ENCODE measurements at places on chromosomes 13 and 19.

DNA sequence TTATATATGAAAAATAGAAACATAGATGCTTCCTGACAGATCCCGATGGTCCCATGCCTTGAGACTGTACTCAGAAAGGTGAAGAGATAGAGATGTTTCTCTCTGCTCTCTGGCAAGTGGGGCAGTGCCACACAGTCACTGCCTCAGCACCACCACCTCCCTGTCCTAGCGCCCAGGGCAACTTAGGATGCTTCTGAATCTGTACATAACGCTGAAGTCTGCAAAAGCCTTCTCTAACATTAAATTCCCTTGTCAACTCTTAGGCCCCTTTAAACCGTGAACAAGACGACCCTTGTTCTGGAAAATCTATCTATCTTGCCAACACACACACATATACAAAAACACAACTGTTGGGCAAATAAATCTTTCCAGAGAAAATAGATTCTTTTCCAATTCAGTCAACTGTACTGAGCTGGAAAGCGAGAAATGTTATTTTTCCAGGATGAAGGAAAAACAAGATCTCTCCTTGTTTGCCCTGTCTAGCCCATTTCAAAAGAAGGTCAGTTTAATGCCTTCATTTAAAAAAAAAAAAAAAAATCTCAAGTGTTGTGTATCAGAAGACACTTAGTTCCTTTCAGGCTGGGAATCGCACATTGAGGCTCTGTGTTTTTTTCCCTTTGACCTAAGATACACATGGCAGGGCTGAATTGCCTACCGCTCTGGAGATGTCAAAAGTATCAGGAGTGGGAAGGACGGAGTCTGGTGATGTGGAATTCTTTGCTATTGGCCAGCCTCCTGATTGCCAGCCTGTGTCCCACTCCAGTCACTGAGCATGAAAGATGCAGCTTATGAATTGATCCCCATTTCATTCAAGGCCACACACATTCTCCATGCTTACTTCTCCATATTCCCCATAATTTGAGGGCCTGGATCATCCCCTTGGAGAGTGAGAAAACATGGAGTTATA, 241.4 kb downstream of the LACC1 start:
- no peak for DNase-seq
- no peaks in the 10 kb centered on the region for H3K36me3 ChIP-seq
- peak overlapping the region; percentile 82 for H3K27ac ChIP-seq
- H3K4me1 ChIP-seq = no peaks in the 10 kb centered on the region
- no peaks in the 10 kb centered on the region for H3K27me3 ChIP-seq

GRCh38 chr19:3536429-3537100, 2.4 kb upstream of the TEKTIP1 start:
- H3K27ac ChIP-seq = no peak overlapping the region
- H3K4me3 ChIP-seq = no peak overlapping the region
- no peak for DNase-seq
- peaks cover 4% of the 10 kb centered on the region for H3K36me3 ChIP-seq
- H3K27me3 ChIP-seq = no peaks in the 10 kb centered on the region

DNA sequence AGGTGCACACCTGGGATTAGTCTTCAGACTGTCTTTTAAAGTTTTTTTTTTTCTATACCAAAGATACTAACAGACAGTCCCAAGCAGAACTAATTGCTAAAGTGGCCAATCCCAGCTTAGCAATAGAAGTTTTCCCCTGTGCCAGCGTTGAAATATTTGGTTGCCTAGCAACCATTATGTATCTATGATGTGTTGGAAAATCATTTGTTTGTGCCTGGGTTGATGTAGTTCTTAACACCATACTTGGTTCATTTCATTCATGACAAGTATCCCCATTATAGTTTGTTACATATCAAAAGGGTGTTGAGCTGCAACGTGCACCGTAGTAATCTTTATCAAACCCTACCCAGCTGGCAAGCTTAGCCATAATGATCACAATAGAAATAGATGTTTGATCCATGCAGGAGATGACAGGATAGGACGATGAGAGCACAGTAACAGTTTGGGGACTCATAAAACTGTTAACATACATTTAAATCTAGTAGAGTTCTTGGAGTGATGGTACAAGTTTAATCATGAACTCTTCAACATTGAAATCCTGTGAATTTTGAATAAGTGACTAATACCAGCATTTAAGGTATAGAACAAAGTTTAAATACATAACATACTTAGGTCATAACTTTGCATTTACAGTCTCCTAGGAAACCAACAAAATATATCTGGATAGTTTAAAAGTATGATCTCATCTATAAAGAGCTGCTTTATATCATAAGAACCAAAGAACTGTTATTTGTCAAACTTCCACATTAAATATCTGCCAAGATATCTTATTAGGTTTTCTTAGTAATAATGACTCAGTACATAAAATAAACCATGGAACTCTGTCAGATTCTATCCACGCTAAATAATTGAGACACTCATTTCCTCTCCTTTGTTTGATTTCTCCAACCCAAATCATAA, 73.4 kb downstream of the MBNL2 start:
- no peak for DNase-seq
- no peak overlapping the region for H3K27ac ChIP-seq
- H3K27me3 ChIP-seq = no peaks in the 10 kb centered on the region

DNA sequence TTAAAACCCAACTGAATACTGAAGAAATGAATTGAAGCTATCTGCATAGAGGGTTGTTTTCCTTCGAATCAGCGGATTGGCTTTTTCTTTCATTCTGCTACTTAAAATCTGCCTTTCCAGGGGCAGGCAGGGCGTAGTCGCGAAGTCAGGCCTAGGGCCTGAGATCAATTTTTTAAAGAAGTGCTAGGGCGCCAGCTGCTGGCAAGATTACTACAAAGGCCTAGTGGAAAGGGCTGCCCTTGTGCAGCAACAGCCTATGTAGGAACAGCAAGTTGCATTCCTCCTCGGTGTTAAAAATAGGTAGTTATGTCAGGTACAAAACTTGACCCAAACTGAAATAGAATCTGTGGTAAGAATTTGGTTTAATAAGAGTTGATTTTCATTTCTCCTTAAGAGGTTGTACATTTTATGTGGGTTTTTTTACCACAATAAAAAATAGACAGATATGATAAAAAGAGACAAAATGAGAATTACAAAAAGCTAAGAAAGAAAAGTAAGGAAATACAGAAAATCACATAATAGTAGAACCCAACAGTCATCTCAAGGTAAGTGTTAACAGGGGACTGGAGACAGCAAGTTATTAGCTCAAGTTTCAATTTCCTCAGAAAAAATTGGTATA, 9.5 kb upstream of the URAD start:
- no peaks in the 10 kb centered on the region for H3K27me3 ChIP-seq
- DNase-seq = peak; percentile 59
- no peak overlapping the region for H3K4me3 ChIP-seq
- H3K36me3 ChIP-seq = no peaks in the 10 kb centered on the region

DNA sequence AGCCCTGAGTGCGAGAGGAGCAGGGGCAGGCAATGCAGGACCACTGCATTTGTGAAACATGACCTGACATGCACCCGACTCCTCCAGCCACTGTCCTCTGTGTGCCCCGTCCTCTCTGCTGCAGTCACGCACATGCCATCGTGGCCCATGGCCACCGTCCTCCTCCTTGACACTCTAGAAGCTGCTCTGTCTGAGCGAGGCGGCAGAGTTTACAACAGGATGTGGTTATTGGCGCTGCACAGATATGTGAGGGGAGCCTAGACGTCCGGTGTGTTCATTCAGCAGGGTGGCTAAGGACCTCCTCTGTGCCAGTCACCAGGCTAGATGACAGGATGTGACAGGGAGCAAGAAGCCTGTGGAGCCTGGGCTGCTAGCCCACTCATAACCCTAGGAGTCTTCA, 277.8 kb downstream of the FOXO1 start:
- no peaks in the 10 kb centered on the region for H3K4me1 ChIP-seq
- no peak overlapping the region for H3K27ac ChIP-seq
- DNase-seq = peak; percentile 64
- no peaks in the 10 kb centered on the region for H3K27me3 ChIP-seq
- H3K36me3 ChIP-seq = no peaks in the 10 kb centered on the region

DNA sequence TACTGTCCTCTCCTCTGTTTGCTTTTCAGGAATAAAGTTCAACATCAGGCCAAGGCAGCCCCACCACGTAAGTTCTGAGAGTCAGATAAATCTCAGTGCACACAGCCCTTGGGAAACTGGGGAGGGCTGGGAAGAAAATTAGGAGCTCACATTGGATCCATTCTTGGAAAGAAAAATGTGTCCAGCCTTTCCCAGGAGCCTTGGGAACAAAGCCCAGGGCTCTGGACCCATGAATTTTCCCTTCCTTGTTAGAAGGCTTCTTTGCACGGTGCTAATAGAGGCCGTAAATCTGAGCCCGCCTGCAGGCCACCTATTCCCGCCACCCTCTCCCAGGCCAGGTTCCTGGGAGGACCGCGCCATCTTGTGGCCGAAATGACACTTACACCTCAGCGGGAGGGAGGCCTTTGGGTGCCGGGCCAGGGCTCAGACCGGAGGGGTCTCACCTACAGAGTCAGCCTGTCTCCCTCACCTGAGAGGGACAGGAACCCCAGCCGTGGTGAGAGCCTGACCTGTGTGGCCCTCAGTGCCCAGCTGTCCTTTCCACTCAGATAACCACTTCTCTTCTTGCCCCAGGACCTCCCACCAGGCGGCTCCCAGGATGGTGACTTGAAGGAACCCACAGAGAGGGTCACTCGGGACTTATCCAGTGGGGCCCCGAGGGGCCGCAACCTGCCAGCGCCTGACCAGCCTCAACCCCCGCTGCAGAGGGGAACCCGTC, 25.1 kb upstream of the KCTD15 start:
- H3K27me3 ChIP-seq = no peaks in the 10 kb centered on the region
- no peaks in the 10 kb centered on the region for H3K36me3 ChIP-seq
- H3K4me1 ChIP-seq = no peaks in the 10 kb centered on the region
- DNase-seq = peak; percentile 89
- H3K4me3 ChIP-seq = no peak overlapping the region

- no peak overlapping the region for H3K27ac ChIP-seq
- DNase-seq = no peak
- peaks cover 10% of the 10 kb centered on the region for H3K36me3 ChIP-seq
- H3K4me1 ChIP-seq = no peaks in the 10 kb centered on the region
Measured at GRCh38 chr13:45538382-45538781, 73.6 kb downstream of the COG3 start.
